ENCODE measurements at places on chromosomes 7 and 10. TPM values are rescaled to one million over a fixed set of nuclear protein-coding genes. Genes with fewer than 3 reads are reported as not detected.

- peak; percentile 14 for DNase-seq
Measured at GRCh38 chr10:43238462-43238861, 28.4 kb downstream of the RASGEF1A start.

DNA sequence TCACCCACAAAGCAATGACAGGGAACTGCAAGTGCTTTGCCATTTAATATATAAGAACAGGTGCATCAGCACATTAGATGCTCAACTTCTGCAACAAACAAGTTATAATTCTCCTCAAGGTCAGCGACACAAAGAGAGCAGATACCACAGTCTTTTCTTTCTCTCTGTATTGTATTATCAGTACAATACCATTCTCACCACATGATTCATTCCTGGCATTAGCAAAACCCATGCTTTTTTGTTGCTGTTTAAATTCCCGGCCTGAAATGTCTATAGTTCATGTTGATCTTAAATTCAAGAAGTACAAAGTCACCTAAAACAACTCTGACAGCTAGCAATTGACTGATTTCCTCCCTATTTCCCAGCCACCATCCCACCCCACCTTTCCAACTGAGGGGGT is 111.8 kb upstream of the FEZF1 start:
- DNase-seq = no peak

GRCh38 chr7:9776900-9777299 is 1196.8 kb upstream of the PHF14 start:
- DNase-seq = no peak

GRCh38 chr10:75663947-75664664 is 232.7 kb downstream of the LRMDA start:
- no peak for DNase-seq

DNA sequence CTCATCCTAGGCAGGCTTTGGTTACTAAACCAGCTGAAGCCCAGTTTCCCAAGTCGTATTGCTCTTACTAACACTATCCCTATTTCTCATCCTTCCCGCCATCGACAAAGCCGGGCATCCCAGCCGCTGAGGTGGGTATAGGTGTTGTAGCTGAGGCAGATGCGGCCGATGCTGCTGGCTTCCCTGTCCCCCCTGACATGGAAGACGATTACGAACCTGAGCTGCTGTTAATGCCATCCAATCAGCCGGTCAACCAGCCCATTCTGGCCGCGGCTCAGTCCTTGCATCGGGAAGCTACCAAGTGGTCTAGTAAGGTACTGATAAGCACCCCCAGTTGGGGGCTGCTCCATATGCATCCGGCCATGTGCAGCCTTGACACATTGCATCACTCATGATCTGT is 38.8 kb downstream of the AP3M1 start:
- DNase-seq = no peak

DNA sequence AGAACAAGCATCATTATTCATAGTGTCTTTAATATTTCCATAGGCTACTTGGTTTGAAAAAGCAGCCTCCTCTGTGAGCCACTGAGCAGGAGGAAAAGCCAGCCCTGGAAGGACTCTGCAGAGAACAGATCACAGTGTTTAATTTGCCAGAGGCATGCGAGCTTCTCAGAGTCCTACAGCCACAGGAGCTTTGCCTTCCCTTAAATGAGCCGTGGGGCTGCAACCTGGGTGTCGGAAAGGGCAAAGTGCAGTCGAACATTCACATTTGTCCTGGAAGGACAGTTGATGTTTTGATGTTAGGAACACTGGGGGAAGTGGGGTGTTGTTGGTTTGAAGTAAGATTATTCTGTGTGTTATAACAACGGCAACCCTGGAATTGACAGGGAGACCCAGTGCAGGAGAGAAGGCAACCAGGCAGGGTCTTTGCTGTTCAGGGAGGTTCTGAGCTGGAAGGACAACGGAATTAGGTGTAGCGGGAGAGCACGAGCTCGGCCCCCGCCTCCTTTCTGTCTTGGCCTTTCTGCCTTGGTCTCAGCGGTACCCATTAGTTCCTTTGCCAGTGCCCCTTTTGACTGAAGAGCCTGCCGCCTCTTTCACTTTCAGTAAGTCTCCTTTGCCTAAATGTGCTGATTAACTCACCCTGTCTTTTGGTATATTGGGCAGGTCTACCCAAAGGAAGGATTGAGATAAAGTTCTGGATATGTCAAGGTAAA is 192.3 kb upstream of the PITRM1 start:
- DNase-seq = no peak

GRCh38 chr7:66873476-66873875 is 47.5 kb upstream of the TMEM248 start:
- no peak for DNase-seq

DNA sequence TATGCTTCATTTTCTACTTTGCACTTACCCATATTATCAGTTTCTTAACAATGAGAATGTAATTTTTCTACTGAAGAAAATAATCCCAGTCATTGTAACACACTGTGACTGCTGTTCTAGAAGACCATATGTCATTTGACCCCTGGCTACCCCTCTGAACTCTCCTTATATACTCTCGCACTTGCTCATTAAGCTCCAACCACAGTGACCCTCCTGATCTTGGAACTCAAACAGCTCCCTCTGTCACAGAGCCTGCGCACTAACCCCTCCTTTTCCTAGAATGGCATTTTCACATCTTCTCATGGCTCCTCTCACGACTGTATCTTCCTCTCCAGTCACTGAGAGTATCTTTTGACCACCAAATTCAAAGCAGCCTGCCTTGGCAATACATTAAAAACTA is 169.7 kb downstream of the CACNA2D1 start:
- DNase-seq = no peak

- no peak for DNase-seq
Measured at GRCh38 chr7:155252892-155253501, 44.7 kb upstream of the INSIG1 start.

SPDYE5 gene
- total RNA-seq = not detected

ZNF804B gene
- not detected for total RNA-seq

AGMO gene
- total RNA-seq = 0.16 TPM

ZNF12 gene
- 13.2 TPM for total RNA-seq

SFRP5 gene
- 2.5 TPM for total RNA-seq

VENTX gene
- 0.54 TPM for total RNA-seq

FOXP2 gene
- 2.4 TPM for total RNA-seq

PRF1 gene
- total RNA-seq = 4.3 TPM

ZNF398 gene
- total RNA-seq = 7.0 TPM

NUTM2A gene
- total RNA-seq = 1.9 TPM

ABCB1 gene
- 4.5 TPM for total RNA-seq
